ENCODE measurements at places on chromosomes 13 and 19.

DNA sequence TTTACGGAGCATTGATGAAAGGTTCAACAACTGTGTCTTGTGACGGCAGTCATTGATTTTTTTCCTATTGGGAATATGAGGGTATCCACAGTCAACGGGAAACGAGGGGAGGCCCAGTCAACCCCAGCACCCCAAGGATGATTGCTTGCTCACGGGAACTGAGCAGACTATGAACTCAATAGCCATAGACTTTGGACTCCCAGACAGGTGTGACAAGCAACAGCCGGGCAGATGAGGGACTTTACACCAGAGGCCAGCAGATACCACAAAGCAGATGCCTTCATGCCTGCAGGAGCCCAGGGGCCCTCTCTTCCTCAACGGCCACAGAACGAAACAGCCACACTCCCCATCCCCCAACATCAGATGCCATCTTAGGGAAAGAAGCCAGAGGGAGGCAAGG is 80.3 kb upstream of the FLT1 start:
- DNase-seq = no peak

- DNase-seq = no peak
These were observed 150.3 kb upstream of the GPR12 start for GRCh38 chr13:26910754-26911465.

GRCh38 chr13:75285310-75285709 is 196.7 kb downstream of the TBC1D4 start:
- DNase-seq = no peak

- DNase-seq = peak; percentile 98
These were observed 76.6 kb upstream of the KLF12 start for GRCh38 chr13:74210693-74211393.

GRCh38 chr19:5563008-5563431 is 4.7 kb downstream of the TINCR start:
- DNase-seq = no peak

DNA sequence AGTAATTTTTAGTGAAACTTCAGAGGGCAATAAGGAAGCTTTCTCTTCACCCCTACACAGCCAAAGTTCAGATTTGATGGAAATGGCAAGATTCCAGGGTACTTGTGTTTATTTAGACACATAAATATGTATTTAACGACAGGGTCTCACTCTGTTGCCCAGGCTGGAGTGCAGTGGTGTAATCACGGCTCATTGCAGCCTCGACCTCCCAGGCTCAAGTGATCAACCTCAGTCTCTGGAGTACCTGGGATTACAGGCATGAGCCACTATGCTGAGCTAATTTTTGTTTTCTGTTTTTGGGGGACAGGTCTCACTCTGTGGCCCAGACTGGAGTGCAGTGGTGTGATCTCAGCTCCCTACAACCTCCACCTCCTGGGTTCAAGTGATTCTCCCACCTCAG is 2.0 kb upstream of the SYCE2 start:
- no peak for DNase-seq

Measured in AG09309 (cell line).